ENCODE measurements at places on chromosomes 3 and 15.

DNA sequence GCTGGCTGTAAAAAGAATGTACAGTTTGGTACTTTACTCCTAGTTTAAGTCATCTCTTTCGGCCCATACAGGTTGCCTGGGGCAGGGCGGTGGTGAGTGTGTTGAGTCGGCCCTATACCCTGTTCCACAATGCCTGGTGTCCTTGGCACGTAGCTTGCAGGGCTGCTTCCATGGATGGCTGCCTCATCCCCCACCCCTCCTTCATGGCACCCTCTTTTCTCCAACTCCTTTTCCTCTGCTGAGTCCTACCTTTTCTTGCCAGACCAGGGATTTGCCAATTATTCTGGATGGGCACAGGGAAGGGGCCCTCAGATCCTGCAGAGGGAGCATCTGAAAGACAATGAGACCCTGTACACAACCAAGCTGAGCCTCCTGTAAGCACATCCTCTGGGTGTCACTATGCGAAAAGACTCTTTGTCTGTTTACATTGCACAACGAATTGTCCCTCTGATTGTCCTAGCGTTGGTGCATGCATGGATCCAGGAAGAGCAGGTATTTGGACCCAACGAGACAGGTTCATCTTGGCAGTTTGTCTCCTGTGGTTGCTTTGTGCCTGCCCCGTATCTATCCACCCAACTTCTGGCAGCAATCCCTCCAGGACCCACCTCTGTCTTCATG lies 73.6 kb upstream of the CGNL1 start:
- peak; percentile 37 for DNase-seq

- DNase-seq: no peak
Measured at GRCh38 chr3:114973536-114973935, 173.6 kb downstream of the ZBTB20 start.

DNA sequence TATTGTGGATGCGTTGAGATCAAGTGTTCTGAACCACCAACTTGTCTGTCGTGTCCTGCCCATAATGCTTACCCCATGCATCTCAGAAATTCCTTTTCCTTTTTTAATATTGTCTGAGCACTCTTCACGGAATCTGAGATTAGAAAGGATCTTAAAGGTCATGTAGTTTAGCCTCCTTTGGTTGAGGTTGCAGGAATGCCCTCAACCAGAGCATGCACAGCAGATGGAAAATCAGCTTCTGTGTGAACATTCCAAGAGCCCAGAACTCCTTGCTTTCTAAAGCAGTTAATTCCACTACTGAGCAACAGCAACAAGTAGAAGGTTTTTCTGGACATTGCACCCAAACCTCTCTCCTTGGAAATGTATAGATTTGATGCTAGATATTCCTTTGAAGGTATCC lies 153.7 kb downstream of the TPRG1 start:
- no peak for DNase-seq

- no peak for DNase-seq
Measured at GRCh38 chr3:101970905-101971304, 121.6 kb downstream of the NFKBIZ start.

DNA sequence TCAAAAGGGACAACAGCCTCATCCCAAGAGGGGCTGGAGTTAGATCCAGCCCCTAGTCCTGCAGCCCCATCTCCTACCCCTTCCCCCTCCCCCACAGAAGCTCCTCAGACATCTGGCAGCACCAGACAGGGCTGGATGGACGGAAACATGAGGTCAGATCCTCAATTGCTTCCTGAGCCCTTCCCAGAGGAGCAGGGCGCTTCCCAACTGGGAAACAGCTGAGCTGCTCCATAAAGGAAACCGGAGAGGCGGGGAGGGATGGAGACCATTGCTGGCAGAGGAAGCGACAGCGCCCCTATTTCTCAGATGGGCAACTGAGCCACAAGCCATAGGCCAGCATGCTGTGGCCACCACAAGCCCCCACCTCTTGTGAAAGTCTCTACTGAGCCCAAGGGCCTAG lies 18.3 kb upstream of the CYP11A1 start:
- no peak for DNase-seq

DNA sequence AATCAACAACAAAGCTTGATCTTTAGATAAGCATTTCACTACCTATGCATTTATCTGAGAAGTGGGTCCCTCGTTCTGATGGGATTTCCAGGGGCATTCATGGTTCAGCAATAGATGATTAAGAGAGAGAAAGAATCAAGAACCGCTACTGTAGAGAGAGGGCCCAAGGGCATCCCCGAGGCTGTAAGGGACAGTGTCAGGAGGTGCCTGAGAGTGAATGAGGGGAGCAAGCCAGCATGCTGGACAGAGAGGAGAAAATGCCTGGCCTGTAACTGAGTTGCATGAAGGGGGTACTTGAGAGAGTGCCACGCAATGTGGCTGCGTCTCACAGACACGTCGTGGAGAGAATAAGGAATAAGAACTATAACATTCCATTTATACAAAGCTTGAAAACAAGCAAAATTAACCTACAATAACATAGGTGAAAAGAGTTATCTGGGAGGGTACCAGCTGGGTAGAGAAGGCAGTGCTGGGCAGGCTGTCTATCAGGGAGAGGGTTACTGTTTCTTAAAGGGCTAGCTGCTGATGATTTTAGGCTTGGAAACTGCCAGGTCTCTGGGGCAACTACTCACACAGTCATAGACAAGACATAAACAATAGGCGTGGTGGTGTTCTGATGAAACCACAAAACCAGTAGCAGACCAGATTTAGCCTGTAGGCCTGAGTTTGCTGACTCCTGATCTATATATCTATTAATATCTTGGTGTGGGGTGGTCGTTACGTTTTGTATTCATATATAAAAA lies 374.6 kb upstream of the CFAP20DC start:
- no peak for DNase-seq

DNA sequence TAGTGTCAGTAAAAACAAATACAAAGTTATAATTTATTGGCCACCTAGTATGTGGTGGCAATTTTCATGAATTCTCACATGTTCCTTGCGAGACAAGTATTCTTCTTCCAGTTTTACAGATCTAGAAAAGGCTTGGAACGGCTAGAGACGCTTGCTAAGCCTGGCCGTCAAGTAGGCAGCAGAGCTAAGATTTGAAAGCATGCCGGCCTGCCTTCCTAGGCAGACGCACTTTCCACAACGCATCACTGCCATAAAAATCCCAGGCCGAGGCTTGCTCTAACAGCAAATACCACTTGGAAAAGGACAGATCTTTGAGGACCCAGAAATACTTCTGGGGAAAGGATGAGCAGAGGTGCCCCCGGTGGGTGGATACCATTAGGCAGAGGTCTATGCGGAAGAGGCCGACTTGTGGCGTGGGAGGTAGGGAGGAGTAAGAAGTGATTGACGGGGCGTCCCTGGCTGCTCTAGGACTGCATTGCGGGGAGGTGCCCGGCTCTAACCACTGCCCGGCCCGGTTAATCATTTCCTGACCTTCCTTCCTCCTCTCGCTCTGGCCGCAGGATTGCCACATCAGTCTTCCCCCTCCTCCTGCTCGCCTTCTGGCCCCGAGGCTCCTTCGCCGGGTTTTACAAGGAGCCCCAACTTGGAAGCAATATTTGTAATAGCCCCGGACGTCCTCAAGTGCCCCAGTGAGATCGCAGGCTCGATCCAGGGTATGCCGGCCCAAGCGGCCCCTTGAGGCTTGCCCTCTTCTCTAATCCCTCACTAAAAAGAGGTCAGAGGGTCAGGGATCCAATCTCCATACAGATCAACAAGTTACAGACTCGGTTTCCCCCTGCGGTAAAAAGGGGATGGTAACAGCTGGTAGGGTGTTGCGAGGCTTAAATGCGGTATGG lies 1.3 kb upstream of the USP3 start:
- peak; percentile 86 for DNase-seq

- DNase-seq: no peak
Measured at GRCh38 chr3:36295296-36295695, 85.0 kb upstream of the STAC start.
